Kidney epithelial cell (primary cell): ENCODE measurements at places on chromosomes 7 and 10. TPM values are rescaled to one million over a fixed set of nuclear protein-coding genes. Genes with fewer than 3 reads are reported as not detected.

- DNase-seq: no peak
Measured at GRCh38 chr7:922334-923107, 32.0 kb downstream of the ADAP1 start.

- no peak for DNase-seq
Measured at GRCh38 chr7:69775231-69775771, 177.0 kb downstream of the AUTS2 start.

GRCh38 chr7:55271069-55271626, 94.0 kb upstream of the LANCL2 start:
- no peak for DNase-seq

DNA sequence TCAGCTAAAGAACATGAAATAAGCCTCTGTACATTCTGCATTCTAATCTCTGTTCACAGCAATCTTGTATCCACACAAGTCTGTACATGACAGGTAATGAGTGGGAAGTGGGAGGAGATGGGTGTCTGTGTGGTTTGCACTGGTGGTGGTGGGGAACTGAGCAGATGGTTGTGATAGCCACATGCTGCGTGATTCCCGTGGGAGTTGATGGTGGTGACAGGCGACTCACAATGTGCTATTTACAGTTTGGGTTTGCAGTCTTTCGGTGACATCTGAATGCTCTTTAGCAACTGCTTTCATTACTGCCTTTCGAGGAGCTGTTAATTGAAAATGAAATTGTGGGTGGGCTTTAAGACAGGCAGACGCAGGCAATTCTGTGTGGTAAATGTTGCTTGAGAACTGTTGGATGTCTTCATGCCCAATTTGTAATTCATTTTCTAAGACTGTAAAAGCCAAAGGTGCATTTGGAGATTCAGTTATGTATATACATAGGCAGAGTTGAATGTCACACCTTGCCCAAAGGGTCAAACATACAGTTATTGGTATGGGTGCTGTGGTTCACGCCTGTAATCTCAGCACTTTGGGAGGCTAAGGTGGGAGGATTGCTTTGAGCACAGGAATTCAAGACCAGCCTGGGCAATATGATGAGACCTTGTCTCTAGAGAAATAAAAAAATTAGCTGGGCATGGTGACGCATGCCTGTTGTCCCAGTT, 308.2 kb downstream of the AUTS2 start:
- DNase-seq: no peak

GRCh38 chr10:126073606-126074005, 177.2 kb downstream of the FANK1 start:
- DNase-seq: no peak

ZPBP gene
- total RNA-seq: 0.13 TPM in 1 of 2 replicates, not detected in the other

MYL10 gene
- total RNA-seq: not detected in 2 replicates

IKZF1 gene
- total RNA-seq: 0.33 and 1.3 TPM in 2 replicates
